Right atrium auricular region (tissue), 2 donors: ENCODE measurements at places on chromosomes 12 and 14. TPM values are rescaled to one million over a fixed set of nuclear protein-coding genes. Genes with fewer than 3 reads are reported as not detected.

BMAL2 gene
- total RNA-seq, result 0.56 TPM

GLIPR1 gene
- 6.4 TPM for total RNA-seq

KRT79 gene
- not detected for total RNA-seq

DNA sequence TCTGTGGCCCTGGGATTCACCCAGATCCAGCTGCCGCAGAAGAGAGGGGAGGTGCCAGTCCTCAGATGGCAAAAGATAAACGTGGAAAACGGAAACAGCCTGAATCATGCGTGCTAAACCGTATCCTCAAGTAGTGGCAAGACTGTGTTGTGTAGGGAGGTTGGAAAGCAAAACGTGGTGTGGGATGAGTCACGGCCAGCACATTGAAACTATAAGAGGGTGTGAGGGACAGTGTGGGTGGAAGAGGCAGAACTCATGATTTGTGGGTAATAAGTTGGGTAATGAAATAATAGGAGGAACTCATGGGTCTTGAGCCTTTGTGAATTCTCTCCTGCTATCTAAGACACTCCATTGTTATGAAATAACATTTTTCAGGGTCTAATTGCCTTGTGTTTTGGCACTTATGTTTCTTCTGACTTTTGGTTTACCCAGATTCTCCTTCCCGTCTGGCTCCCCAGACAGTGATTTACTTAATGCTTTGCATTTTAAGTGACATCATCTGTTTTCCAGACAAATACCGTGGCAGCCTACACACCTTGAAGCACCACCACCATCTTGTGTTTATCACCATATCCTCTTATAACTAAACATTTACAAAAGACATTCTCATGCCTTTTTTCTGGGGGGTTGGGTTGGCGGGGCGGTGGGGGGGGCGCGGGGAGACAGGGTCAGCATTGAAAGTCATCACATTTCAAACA is 62.3 kb upstream of the PTCSC3 start:
- no peaks in the 10 kb centered on the region for H3K27me3 ChIP-seq
- no peak overlapping the region for H3K4me3 ChIP-seq
- no peak overlapping the region for H3K27ac ChIP-seq

MMP19 gene
- total RNA-seq, result 7.7 TPM

DNA sequence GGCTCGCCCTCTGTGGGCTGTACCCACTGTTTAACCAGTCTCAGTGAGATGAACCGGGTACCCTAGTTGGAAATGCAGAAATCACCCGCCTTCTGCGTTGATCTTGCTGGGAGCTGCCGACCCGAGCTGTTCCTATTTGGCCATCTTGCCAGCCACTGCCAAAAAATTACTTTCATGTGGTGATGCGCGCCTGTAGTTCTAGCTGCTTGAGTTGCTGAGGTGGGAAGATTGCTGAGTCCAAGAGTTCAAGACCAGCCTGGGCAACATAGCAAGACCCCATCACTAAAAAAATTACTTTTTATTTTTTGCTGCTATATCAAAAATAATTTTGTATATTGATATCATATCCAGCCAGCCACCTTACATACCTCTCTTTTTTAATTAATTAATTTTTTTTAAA is 18.4 kb downstream of the BRMS1L start:
- H3K4me3 ChIP-seq, result no peak overlapping the region
- H3K27ac ChIP-seq, result no peak overlapping the region
- H3K36me3 ChIP-seq, result peaks cover 32% of the 10 kb centered on the region
- DNase-seq, result no peak

- H3K36me3 ChIP-seq, result no peaks in the 10 kb centered on the region
- DNase-seq, result no peak
- no peak overlapping the region for H3K27ac ChIP-seq
- H3K4me3 ChIP-seq, result no peak overlapping the region
- H3K4me1 ChIP-seq, result no peaks in the 10 kb centered on the region
- no peaks in the 10 kb centered on the region for H3K27me3 ChIP-seq
Measured at GRCh38 chr12:40049268-40049667, 56.6 kb downstream of the SLC2A13 start.

DNA sequence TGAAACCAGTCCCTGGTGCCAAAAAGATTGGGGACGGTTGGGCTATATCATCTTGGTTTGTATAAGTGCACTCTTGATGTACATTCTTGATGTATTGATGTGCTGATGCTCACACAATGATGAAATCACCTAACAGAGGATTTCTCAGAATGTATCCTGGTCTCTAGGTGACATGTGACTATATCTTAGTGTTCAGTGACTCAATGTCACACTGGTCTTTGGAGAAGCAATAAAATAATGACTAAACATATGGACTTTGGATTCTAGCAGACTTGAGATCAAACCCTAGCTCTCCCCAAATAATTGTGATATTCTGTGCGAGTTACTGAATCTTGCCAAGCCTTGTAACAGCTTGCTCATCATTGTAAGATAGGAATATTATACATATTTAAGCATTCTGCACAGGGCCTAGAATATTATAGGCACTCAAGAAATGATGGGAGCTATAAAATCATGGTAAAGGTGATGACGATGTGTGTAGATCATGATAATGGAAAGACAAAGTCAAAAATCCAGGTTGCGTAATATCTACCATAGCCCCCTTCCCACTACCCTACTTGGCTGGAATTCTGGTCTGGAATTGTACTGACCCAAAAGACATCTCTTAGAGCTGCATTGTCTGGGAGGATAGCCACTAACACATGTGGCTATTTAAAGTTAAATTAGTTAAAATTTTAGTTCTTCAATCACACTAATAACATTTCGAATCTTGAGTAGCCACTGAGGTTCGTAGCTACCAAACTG is 117.6 kb upstream of the PWP1 start:
- no peak for DNase-seq
- H3K4me3 ChIP-seq, result no peak overlapping the region
- H3K27ac ChIP-seq, result no peak overlapping the region
- no peaks in the 10 kb centered on the region for H3K27me3 ChIP-seq
- H3K36me3 ChIP-seq, result no peaks in the 10 kb centered on the region

DNA sequence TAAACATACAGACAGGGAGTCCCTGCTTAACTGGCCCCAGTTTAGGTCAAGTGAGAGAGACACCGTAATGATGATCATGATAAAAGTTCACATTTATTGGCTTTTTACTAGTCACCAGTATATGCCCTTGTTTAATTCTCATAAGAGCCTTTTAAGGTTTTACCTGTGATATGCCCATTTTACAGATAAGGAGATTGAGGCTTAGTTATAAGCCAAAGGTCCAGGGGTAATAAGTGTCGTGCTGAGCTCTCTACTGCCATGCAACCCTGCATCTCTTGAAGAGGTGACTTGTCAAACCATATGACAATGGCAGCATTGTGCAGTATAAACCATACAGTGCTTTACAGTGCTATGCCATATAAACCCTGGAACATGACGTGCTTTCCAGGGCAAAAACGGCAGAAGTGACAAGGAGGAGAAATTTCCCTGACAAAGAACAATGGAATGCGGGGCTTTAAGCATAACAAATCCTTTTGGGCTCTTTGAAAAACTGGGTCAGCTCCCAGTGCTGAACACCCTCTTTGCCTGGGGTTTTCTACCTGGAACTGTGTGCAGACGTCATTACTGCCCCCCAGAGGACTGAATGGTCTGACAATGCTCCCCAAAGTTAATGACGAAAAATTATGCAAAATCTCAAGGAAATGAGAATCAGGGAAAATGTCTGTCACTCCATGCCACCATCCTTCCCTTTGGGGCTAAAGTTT is 59.7 kb upstream of the C14orf132 start:
- H3K4me3 ChIP-seq, result no peak overlapping the region
- H3K27ac ChIP-seq, result no peak overlapping the region
- H3K27me3 ChIP-seq, result no peaks in the 10 kb centered on the region
- H3K4me1 ChIP-seq, result no peaks in the 10 kb centered on the region
- no peaks in the 10 kb centered on the region for H3K36me3 ChIP-seq

PAPLN gene
- total RNA-seq, result 5.1 TPM

DNA sequence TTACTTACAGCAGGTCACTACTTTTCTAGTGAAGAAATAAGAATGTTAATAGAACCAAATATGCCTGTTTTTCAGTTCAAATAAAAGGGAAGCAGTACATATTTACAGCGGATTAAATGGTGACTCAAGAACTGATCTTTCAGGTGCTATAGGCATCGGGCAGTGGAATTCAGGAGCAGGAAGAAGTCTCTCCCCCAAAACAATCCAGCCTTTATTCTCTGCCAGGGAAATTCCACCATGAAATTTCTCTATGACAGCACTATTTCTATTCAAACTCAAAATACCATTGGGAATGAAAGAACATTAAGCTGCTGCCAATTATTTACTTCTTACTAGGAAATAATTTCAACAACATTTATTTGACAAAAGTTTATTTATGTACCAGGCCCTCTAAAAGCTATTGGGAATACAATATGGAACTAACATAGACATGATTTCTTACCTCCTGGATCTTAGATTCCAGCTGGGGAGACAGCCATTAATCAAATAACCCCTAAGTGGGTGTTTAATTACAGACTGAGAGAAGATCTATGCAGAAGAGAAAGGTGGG is 60.3 kb upstream of the KRR1 start:
- no peak for DNase-seq
- no peaks in the 10 kb centered on the region for H3K27me3 ChIP-seq
- H3K4me1 ChIP-seq, result no peaks in the 10 kb centered on the region
- H3K36me3 ChIP-seq, result no peaks in the 10 kb centered on the region
- no peak overlapping the region for H3K4me3 ChIP-seq
- H3K27ac ChIP-seq, result no peak overlapping the region

GRCh38 chr14:90965765-90966164 is 94.7 kb downstream of the RPS6KA5 start:
- no peaks in the 10 kb centered on the region for H3K27me3 ChIP-seq
- no peaks in the 10 kb centered on the region for H3K4me1 ChIP-seq
- no peak overlapping the region for H3K27ac ChIP-seq
- H3K4me3 ChIP-seq, result no peak overlapping the region
- no peaks in the 10 kb centered on the region for H3K36me3 ChIP-seq

DPPA3 gene
- not detected for total RNA-seq

GRCh38 chr12:64733857-64734256 is 25.3 kb downstream of the GNS start:
- peak; percentile 64 for DNase-seq
- H3K36me3 ChIP-seq, result peaks cover 48% of the 10 kb centered on the region
- peak overlapping the region; percentile 84 for H3K27ac ChIP-seq
- H3K4me3 ChIP-seq, result no peak overlapping the region

GRCh38 chr12:6644257-6644596 is 3.0 kb downstream of the ACRBP start:
- no peaks in the 10 kb centered on the region for H3K27me3 ChIP-seq

DNA sequence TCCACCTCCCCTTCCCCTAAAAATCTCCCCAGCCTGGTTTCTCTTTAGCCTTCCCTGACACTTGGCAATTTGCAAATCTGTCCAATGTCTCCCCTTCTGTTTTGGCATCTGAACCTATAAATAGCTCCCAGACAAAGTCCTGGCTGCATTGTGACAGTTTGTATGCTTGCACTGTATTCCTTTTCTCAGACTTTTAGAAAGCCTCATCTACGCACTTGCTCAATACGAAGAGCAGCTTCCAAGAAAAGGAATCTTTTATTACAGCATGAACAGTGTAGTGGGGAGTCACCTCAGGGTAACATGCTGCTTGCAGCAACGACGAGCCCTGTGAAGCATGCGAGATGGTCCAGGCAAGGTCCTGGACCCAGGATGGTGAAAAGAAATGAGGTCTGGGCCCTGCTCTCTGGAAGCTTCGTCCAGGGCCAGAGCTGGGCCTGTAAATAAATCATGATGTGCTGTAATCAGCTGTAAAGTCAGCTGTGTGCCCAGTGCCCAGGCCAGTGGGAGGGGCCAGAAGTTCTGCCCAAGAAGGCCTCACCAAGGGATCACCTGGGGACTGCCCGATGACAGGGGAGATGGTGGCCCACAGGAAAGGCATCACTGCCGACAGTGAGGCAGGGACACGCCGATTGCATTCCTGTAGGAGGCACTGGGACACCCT is 88.3 kb downstream of the RIN3 start:
- H3K36me3 ChIP-seq, result no peaks in the 10 kb centered on the region
- peaks cover 43% of the 10 kb centered on the region for H3K4me1 ChIP-seq
- no peaks in the 10 kb centered on the region for H3K27me3 ChIP-seq
- H3K27ac ChIP-seq, result peak overlapping the region; percentile 42
- H3K4me3 ChIP-seq, result no peak overlapping the region

DNA sequence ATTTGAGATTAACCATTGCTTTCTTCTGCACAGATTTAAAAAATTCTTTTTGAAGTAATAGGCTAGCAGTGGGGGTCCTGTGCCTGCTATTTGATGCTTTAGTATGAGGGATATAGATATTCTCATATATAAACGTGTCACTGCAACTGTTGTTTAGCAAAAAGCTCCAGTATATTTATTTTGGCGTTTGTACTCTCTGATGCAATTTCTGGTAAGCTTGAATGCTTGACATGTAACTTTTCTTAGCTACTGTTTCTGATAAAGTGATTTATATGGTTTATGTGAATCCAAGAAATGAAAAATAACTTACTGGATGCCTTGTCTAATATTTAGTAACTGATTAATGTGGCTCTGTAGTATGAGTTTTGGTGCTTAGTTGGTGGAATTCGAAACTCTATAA is 77.1 kb downstream of the TTLL5 start:
- DNase-seq, result no peak
- H3K36me3 ChIP-seq, result peaks cover 5% of the 10 kb centered on the region
- no peaks in the 10 kb centered on the region for H3K4me1 ChIP-seq
- H3K27ac ChIP-seq, result no peak overlapping the region

DNA sequence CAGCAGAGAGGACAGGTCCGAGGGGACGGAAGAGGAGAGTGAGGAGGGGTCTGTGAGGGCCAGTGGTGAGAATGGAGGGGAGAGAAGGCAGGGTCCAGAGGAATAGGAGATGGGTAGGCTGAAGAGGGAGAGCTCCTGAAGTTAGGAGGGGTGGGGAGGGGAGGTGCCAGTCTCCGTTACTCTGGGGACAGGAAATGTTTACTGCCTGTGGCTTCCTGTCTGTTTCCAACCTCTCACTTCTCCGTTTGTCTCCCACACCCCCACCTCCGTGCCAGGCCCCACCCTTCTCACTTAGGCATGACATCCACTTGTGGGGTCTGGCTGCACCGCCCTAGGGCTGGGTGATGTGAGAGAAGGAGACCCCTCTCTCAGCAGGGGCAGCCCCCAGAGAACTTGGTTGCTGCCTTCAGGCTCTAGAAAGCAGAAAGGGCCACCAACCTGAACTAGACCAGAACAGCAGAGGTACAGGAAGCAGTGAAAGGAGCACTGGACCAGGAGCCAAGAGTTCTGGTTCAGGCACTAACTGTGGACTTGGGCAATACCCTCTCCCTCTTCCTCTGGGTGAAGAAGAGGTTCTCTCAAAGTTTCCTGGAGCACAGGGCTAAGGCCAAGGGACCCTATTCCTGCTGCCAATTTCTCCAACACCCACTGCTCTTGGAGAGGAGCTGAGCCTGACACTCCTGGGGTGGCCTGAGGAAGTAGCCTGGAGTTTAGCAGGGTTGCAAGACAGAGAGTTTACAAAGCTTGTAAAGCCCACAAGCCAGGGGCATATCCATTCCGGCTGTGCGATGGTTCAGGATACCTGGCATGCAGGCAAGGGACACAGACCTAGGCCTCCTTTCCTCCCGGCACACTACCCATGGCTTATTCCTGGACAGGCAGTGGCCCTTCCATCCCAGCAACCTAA is 5.5 kb downstream of the ITGA5 start:
- peak overlapping the region; percentile 18 for H3K4me3 ChIP-seq
- no peaks in the 10 kb centered on the region for H3K27me3 ChIP-seq
